NCI-H1417 (cell line): ENCODE measurements at places on chromosomes 11 and 22.

GRCh38 chr11:86212019-86212611 lies 32.4 kb upstream of the EED start:
- DNase-seq = no peak

DNA sequence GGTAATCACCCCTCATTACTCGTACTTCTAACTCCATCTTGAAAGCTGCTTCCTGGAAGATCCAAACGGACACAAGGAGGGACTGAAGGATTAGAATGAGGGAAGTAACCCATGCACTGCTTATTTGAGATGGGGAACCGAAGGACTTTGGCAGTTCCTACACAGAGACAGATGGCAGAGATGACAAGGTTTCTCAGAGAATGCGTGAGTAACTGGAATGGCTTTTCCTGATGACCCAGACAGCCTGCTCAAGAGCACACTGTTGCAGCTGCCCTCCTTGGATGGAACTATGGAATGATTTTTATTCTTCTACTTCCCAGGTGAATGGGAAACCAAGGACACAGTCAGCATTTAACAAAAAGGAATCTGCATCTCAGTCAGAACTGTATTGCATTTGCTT lies 7.3 kb downstream of the KCNJ11 start:
- DNase-seq = no peak

DNA sequence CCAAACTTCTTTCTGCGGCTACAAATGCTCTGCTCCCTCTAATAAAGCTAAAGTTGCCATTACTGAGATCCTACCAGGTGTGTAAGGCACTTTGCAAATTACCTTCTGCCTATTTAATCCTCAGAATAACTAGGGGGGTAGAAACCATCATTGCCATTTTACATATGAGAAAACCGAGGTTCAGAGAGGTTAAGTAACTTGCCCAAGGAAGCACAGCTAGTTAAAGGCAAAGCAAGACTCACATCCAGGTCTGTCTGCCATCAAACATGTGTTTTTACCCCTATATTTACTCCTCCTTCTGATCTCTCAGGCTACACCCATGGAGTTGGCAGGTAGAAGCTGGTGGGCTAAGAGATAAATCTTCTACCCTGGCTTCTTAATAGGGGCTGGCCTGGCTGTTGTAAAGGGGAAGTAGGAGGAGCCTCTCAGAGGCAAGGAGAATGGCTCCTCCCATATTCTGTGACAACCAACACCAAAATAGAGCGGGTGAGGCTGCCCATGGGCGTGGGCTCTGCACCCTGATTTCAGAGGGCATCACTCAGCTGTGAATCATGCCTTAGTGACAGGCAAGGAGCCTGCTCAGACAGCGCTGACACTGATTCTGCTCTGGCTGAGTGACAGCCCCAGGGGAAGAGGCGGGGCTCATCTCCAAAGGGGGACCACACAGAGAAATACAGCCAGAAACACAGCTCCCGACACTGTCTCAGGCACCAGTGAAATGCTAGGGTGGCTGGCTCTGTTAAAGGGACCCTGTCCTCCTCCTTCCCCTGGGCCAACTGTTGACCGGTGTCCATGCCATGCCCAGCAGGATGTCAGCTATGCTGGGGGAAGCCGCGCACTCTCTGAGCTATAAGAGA lies 106.8 kb downstream of the ABTB2 start:
- DNase-seq = no peak

DNA sequence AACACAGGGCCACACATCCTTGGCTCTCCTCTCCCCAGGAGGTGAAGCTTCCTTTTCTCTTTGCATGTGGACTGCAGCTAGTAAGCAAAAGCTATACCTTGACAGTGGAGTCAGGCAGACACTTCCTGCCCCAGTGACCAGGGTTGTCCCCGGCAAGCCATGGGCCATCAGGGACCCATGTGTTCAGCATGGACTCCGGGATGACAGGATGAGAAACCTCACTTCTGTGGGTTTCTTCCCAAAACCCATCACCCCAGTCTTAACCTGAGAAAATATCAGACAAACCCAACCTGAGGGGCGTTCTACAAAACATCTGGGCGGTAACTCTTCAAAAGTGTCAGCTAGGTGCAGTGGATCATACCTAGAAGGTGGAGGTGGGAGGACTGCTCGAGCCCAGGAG lies 40.2 kb downstream of the GNB1L start:
- DNase-seq = no peak

DNA sequence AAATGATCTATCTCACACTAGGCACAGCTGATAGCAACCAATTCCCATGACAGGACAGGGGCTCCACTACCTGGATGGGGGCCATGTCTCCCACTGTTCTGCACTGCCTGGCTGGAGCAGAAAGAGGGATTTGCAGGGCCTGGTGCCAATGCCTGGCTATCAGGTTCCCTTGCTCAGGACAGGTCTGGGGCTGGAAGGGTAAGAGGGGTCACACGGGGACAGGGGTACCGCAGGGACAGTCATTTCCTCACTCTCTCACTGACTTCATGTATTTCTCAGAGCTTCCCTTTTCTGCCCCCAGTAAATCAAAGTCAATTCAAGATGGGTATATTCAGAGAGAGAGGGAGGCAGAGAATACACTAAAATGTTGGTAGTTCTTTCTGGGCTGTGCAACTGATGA lies 119.1 kb upstream of the CSNK2A3 start:
- no peak for DNase-seq
